ENCODE measurements at places on chromosomes 3 and 15.

DNA sequence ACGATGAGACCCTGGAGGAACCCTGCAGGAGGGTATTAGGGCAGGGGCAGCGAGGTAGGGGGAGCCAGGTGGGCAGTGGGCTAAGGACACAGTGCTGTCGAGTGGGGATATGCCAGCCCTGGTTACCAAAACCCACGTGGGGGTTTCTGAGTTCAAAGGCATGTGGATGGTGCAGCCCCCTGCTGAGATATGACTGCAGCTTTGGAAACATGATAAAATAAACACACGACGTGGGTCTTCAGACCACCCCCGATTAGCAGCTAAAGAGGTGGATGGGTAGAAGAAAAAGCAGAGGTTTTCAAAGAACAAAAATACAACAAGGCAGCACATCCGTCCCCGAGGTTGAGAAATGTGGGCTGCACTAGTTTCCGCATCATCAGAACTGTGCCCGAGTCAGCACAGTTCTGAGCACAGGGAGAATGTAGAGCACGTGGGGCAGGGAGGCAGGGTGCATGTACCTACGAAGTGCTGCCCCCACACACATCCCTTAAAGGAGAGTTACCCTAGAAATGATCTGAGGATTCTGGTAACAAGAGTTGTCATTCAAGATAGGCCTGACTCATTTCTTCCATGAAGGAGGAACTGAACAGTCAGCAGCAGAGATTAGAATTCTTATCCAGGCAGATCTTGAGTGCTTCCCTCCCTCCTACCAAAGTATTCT, 121.3 kb downstream of the RPLP1 start:
- DNase-seq: no peak

DNA sequence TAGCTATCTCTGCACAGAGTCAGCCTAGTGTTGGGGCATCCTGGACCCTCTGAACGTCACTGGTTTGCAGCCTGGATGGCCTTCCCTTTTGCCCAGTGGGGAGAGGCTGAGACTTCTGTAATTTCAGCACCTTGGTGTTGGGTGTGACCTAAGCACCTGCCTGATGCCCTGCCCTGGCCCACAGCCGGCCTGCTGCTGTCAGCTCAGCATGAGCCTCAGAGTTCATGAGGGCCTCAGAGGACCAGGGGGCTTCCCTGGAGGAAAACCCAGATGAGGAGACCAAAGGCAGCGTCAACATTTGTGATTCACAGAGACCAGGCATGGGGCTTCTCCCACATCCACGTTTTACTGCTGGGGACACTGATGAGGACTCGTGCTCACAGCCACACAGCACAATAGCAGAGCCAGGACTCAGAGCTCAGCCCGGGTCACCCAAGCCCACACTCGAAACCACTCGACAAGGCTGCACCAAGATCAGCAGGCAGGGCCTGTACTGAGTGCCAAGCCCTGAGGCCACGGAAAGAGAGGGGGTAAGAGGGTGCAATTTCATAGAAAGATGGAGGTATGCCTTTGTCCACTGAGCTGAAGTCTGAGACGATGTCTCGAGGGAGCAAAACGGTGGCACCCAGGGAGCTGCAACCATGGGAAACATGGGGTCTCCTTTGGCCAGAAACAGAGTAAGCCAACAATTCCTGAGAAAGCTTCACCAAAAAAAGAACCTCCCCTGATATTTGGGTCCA, 9.9 kb upstream of the GP9 start:
- DNase-seq: no peak

GRCh38 chr3:42079701-42080452, 11.3 kb upstream of the TRAK1 start:
- DNase-seq: no peak

DNA sequence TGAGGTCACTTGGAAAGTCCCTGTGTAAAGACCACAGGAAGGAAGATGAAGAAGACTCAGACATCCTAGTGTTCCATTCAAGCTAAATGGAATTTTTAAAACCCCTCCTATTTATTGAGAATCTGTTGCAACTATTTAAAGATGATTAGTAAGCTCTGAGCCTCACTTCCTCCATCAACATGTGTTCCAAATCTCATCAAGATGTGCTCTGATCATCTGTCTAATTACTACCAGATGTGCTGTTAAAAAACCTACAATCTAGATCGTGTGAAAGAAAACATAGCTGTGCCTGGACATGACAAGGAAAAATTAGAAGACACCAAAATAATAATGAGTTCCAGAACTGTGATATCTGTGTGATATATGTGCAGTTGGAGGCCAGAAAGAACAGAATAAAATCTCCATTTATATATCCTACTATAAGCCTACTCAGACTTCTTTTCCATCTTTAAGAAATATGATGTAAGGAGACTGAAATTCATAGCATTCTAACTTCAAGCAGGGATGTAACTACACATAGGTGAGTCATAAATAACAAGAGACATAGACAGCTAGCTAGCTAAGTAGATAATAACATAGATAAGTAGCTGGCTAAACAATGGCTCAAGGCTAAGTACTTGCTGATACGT, 7.8 kb downstream of the XPC start:
- no peak for DNase-seq

- DNase-seq: peak; percentile 14
Measured at GRCh38 chr15:23857028-23857641, 170.0 kb upstream of the NDN start.

DNA sequence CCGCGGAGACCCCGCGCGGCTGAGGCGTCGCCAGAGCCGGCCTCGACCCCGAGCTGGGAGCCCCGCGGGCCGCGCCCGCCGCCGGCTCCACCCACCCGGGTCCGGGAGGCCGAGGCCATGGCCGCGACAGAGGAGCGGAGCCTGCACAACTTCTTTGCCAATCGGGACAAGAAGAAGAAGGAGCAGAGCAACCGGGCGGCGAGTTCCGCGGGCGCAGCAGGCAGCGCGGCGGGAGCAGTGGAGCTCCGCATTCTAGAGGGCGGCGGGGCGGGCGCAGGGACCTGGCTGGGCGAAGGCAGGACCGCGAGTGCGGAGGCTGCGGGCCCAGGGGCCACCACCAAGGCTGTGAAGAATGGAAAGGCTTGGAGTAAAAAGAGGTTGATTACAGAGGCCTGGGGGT, 37.6 kb upstream of the EPHA6 start:
- no peak for DNase-seq

DNA sequence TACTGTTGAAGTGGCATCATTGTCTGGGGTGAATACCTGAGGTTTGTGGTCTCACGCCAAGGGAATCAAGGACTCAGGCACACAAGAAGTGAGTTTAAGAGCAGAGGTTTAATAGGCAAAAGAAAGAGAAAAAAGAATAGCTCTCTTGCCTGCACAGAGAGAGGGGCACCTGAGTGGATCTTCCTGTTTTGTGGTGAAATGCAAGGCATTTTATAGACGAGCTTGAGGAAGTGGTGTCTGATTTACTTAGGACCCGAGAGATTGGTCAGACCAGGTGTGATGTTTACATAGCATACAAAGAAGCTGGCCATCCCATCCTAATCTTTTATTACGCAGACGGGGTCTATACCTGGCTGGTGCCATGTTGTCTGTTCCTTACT, 13.2 kb downstream of the CCR5 start:
- DNase-seq: no peak

All from NCI-H524 treated with DMSO at 0.1 percent for 48 hours (cell line).